ENCODE measurements at places on chromosomes 5 and 9.

- DNase-seq: no peak
These were observed 18.9 kb downstream of the TRIP13 start for GRCh38 chr5:911601-912000.

DNA sequence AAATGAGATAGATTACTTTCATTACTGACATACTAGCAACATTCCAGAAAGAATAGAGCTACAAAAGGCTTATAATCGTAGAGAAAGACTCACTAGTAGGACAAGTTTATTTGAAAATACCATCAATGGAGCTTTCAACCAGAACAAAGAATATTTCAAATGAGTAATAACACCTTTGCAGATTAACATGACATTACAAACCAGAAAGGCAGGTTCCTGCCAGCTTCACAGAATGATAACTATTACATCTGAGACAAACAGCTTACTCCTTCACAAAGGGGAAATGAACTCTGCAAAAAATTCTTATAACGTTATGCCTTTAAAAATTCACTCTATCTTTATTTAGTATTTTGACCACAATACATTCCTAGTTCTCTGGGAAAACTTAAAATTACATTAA is 103.1 kb downstream of the EPB41L4A start:
- DNase-seq: no peak

- no peak for DNase-seq
These were observed 28.2 kb downstream of the MTRR start for GRCh38 chr5:7897014-7897600.

DNA sequence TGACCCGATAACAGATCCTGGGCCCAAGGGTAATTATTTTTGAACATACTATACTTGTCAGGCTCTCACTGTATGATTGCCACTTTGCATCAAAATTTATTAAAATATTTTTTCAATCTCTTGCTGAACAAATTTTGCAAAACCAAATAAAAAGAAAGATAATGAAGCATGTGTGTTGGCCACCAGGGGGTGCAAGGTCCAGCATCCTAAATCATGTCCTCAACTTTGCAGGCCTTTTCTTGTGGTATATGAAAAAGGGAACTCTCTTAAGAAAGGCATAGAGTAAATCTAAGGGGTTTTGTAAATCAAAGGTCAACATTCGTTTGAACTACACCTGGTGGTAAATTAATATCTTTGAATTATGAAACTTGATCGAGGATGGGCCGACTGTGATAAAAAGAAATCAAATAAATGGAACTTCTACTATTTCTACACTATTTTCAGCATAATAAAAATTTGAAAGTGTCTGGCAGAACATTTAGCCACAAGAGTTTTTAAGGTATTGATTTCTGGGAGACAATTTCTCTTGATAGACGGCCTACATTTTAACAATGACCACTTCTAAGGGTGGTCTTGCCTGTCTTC is 676.5 kb downstream of the DMRTA1 start:
- no peak for DNase-seq

DNA sequence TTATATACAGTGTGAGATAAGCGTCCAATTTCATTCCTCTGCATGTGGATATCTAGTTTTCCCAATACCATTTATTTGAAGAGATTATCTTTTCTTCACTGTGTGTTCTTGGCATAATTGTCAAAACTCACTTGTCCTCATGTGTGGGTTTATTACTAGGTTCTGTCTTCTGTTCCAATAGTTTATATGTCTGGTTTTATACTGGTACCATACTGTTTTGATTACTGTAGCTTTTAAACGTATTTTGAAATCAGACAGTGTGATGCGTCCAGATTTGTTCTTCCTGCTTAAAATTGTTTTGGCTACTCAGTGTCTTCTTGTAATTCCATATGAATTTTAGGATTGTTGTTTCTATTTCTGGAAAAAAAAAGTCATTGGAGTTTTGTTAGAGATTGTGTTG is 10.2 kb downstream of the NDUFAF2 start:
- DNase-seq: no peak

DNA sequence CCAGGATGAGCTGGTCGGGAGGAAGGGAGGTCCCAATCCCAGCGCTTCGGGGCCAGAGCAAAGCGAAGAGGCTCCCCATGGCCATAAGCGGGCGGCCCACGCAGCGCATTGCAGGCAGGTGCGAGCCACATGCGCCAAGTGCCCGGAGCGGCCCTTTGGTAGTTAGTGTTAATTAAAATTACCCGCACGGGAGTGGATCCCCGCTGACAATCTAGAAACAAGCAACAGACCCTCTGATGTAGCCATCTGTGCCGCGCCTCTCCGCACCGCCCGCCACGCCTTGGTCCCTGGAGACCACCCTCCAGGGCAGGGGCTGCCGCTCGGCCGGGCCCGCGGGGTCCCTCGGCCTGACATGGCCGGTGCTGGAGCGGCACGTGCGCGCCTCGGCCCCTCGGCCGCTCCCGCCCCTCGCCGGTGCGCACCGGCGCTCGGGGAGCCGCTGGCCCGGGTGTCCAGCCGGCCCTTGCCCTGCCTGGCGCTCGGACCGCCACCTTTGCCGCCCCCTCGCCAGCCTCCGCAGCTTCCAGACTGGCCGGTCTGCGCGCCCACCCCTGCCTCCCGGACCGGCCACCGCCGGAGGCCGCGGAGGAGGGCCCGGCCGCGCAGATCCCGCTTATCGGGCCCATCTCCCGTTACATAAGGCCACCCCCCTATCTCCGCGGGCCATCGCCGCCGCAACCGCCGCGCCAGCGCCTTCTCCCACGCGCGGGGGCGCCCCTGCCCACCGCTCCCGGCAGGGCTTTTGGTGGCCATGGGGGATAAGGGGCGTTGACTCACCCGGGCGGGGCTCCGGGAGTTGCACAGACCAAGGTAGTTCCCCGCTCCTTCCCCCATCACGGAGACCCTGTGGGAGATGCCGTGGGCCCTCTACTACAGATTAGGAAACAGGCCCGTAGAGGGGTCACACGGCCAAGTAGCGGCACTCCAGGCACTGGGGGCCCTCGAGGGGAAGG is 1.9 kb upstream of the IL13 start:
- DNase-seq: no peak

DNA sequence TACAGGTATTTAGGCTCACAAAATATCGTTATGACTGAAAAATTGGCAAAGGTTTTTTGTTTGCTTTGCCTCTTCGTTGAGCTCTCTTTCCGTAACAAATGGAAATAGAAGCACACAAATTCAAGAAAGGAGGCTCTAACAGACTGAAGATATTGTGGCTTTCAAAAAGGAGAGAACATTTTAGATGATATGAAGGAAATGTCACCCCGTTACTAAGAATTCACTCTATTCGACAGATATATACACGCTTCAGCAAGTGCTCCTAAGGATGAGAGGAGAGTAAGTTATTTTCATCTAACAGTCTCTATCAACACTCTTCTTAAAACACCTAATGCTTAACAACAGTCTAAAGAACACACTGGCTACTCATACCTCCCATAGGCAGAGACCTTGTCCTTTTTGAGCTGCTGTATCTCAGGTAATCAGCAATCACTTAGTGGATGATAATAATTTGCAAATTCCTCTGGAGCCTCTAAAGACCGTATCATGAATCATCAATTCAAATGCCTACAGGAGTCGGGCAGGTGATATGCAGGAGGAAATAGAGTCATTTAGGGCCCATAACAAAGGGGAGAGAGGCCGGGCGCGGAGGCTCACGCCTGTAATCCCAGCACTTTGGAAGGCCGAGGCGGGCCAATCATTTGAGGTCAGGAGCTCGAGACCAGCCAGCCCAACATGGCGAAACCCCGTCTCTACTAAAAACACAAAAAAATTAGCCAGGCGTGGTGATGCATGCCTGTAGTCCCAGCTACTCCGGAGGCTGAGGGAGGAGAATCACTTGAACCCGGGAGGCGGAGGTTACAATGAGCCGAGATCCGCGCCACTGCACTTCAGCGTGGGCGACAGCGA is 1.4 kb upstream of the HSDL2 start:
- DNase-seq: no peak

- no peak for DNase-seq
These were observed 209.6 kb upstream of the IRX1 start for GRCh38 chr5:3385991-3386519.

- DNase-seq: no peak
These were observed 12.6 kb downstream of the ANKDD1B start for GRCh38 chr5:75623846-75624245.

- no peak for DNase-seq
These were observed 91.4 kb downstream of the GOLPH3 start for GRCh38 chr5:32082701-32083100.

GRCh38 chr5:74131250-74131649 is 505.3 kb downstream of the ARHGEF28 start:
- no peak for DNase-seq

DNA sequence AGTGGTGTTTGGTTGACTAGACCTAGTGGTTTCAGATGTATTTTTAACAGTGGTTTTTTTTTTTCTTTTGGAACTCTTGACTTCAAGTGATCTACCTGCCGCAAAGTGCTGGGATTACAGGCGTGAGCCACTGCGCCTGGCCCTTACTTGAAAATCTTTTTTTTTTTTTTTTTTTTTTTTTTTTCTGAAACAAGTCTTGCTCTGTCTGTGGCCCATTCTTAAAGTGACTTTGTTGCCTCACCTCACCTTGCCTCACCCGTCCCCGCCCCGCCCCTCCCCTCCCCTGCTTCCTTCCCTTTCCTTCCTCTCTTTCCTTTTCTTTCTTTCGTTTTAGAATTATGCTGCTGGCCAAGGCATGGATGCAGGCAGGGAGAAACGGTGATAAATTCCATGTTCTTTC is 26.0 kb downstream of the GPBP1 start:
- no peak for DNase-seq

GRCh38 chr5:59222687-59223511 is 640.0 kb downstream of the RAB3C start:
- no peak for DNase-seq

GRCh38 chr9:109167716-109168115 is 667 bp upstream of the FRRS1L start:
- DNase-seq: no peak

DNA sequence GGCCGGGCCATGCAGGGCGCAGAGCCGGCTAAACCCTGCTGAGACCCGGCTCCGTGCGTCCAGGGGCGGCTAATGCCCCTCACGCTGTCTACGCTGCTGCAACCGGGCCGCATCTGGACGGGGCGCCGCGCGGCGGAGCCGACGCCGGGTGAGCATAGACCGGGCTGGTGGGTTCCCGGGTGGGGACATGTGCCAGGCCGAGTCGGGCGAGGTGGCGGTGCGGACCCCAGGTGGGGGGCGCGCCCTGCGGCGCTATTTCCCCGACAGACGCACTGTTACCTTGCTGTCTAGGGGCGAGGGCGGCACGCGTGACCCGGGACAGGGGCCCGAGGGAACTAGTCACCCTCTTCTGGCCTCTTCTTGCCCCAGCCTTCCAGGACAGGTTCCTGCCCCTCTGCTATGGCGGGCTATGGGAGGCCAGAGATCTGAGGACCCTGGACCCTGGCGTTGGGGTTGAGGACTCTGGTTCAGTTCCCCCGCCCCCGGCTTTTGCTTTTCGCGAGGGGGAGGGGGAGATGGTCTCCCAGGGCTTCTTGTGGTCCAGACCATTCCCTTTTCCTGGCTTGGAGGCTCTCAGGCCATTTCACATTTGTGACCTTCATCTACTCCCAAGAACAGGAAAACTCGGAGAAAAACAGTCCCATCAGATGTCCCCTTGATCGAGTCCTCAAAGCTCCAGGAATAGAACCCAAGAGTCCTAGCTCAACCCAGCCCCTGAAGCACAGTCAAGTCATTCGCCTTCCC is 536 bp downstream of the SLC27A4 start:
- DNase-seq: no peak

- DNase-seq: no peak
These were observed 492.6 kb upstream of the BRINP1 start for GRCh38 chr9:119861842-119862241.

DNA sequence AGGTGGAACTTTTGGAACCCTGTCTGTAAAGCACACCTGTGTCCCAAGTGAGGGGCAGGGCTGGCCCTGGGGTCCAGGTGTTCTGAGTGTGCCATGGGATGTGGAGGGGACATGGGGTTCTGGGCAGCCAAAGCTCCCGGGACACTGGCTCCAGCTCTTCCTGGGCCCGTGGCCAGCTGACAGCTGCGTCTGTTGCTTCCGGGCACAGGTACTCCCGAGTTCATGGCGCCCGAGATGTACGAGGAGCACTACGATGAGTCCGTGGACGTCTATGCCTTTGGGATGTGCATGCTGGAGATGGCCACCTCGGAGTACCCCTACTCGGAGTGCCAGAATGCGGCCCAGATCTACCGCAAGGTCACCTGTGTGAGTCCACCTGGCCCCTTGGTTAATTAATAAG is 50.7 kb downstream of the WNK2 start:
- DNase-seq: no peak

DNA sequence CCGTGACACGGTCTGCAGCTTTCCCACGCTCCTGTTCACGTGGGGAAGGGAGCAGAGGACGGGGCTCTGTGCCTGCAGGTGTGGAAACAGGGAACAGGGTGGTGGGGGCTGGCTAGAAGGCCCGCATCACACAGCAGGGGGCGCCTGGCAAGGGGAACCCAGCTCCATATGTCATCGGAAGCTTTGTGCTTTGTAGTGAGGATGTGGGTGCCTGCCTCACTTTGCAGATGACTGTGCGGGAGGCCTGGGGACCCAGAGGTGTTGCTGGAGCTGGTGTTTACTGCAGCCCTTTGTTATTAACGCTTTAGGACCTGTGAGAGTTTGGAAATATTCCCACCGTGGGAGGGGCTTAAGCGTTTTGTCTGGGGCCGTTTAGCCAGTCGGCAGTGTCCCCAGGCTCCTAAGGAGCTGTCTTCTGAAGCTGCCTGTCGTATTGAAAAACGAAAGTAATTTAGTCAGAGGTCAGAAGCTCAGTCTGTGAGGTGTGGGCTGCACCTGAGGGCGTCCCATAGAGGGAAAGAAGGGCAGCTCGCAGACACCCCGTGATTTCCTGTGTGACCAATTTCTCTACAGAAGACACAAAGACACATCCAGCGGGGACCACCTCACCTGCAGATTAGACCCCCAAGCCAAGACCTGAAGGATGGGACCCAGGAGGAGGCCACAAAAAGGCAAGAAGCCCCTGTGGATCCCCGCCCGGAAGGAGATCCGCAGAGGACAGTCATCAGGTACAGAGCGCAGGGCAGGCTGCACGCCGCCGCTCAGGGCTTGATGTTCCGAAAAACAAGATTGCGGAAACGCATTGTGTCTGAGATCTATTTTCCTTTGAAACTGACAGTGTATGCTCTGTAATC is 9.1 kb downstream of the MAN1B1 start:
- DNase-seq: peak; percentile 75

GRCh38 chr5:43461066-43461465 is 22.6 kb downstream of the TMEM267 start:
- no peak for DNase-seq

DNA sequence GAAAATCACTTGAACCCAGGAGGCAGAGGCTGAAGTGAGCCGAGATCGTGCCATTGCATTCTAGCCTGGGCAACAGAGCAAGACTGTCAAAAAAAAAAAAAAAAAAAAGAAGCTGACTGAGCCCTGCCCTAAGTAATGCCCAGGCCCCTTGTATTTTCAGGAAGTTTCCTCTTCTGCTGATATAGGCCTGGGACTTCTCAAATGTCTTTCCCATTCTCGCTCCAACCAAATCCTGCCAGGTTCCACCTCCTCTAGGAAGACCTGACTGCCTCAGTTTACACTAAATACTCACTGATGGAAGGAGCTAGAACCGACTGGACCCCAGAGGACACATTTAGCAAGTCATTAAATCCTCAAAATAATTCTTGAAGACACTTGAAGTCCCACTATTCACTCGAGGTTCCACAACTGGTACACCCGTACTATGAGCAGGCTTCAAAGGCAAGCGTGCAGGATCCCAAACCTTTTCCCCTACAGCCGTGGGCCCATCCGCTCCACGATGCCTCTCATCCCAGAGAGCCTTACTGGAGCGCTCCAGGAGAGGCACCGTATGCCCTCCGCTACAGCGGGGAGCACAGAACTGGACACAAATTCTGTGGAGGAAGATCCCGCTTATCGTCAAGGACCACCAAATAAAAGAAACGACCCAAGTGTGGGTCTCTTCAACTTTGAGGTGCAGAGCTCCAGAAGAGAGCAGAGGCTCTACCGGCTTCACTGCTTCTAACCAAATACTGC is 676 bp downstream of the NOL6 start:
- DNase-seq: no peak
